ENCODE measurements at places on chromosomes 12 and 14. TPM values are rescaled to one million over a fixed set of nuclear protein-coding genes. Genes with fewer than 3 reads are reported as not detected.

KCNH5 gene
- 0.02 TPM for total RNA-seq

DNA sequence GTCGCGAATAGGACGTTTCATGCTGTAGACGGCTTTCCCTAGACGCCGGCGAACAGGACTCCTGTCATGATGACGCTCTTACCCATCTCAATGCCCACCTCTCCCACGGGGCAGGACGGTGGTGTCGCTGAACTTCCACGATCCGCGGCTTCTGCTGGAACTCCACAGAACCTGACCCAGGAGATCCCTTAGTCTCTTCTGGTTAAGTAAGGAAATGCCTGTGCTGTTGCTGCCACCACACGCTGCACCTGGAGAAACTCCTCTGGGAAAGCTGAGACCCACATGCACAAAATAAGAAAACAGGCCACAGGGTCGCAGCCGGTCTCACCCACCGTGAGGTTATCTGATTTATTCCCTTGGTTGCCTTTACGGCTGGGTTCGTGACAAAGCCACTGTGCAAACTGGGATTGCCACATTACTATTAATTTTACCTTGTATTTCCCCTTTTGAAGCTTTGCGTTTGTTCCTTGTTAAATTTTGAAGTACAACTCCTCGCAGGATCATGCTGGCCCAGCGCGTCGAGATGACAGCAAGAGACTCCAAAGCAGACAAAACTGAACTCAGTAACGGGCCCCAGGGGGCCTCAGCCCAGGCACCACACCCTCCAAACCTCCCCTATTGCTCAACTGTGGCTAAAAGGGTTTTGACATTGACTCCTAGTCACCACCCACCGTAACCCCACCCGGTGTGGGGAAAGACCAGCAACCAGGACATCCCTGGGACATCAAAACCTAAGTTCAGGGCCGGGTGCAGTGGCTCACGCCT lies 9.2 kb upstream of the MMP17 start:
- DNase-seq = no peak

- no peak for DNase-seq
Observed at GRCh38 chr14:89219051-89219450, 198.0 kb downstream of the FOXN3 start.

TAPBPL gene
- 5.4 TPM for total RNA-seq

ATG101 gene
- total RNA-seq = 62.0 TPM

TSPAN19 gene
- not detected for total RNA-seq

DNA sequence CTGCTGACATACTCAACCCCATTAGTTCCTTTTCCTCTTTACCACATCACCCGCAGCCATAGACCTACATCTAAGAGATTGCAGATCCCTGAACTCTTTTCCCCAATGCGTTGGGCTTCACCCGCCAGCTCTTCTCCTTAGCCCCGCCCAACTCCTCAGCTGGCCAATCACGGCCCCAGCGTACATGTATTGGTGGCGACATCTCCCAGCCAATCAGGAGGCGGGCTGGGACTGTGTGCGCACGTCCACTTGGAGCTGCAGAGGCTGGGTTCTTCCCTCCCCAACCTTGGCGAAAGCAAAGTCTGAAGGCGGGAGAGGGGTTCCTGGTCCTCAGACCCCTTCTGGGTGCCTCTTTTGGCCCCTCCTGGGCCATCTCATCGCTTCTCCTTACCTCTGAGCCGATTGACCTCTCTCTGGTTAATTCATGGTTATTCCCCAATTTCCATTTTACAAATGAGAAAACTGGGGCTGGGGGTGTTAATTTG lies 11.0 kb downstream of the PDE1B start:
- DNase-seq = peak; percentile 77

DBX2 gene
- not detected for total RNA-seq

Measured in M059J (cell line).